ENCODE measurements at places on chromosomes 6 and 20.
A peak's percentile ranks its signal among the peaks of the same experiment; 100 is the strongest.

DNA sequence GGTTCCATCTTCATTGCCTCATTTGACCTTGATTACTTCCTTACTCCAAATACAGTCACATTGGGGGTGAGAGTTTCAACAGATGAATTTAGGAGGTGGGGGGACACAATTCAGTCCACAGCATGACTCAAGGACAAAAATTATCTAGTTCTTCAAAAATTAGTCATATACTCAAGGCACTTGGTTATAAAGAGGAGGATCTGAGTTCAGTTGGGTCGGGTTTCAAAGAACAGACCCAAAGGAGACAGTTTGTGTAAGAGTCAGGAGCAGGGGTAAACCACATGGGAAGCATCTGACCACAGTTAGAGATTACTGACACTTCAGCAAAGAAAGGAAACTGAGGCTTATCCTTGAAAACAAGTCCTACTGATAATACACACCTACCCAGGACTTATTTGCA, 138.0 kb downstream of the TBC1D7 start:
- no peak for DNase-seq

DNA sequence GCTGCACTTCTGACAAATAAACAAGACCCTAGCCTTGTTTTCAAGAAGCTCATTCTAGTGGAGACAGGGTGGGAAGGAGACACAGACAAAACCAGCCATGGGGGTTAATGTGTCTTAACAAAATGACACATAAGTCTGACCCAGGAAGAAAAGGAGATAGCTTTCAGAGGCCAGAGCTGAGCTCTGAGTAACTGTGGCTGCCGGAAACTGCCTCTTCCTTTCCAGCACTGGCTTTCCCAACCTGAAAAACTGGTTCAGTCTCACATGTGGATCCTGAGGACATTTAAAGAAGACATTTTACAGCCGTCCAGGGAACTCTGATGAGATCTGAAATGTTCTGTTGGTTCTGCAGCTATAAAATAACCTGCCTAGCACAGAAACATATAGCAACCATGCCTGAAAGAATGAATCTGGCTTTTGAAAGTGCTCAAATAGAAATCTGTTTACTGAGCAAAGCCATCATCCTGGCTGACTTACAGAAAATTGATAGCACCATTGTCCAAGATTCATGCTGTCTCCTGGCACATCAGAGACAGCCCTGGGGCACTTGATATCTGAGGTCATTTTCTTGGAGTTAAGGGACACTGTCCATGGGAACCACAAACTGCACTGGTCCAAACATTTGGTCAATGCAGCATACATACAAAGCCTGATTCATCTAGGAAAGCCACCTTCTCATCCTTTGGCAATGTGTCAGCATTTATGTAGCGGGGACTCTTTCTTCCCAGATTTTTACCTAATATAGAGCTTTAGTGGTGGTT, 83.2 kb upstream of the PAX1 start:
- DNase-seq, result no peak

DNA sequence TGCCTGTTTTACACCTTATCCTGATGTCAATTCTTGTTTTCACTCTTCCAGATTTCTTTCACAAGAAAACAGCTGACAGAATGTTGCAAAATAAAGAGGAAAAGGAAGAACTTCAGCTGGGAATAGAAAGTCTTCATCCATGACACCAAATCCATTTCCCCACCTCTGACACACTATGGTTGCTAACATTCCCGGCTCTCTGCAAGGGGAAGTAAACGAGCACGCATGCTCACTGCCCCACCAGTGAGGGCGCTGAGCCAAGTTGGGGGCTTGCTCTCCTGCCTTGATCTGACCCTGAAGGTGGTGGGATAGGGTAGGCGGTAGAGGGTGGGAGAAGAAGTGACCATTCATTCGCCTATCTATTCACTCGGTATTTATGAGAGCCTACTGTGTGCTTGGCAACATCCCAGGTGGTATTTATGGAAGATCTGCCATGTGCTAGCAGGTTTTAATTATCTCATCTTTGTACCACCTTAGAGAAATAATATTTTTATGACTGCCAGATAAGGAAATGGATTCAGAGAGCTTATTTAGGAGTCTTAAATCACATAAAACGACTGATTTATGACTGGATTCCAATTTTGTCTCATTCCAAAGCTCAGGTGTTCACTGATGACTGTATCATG, 206.2 kb downstream of the FOXC1 start:
- no peak for DNase-seq

DNA sequence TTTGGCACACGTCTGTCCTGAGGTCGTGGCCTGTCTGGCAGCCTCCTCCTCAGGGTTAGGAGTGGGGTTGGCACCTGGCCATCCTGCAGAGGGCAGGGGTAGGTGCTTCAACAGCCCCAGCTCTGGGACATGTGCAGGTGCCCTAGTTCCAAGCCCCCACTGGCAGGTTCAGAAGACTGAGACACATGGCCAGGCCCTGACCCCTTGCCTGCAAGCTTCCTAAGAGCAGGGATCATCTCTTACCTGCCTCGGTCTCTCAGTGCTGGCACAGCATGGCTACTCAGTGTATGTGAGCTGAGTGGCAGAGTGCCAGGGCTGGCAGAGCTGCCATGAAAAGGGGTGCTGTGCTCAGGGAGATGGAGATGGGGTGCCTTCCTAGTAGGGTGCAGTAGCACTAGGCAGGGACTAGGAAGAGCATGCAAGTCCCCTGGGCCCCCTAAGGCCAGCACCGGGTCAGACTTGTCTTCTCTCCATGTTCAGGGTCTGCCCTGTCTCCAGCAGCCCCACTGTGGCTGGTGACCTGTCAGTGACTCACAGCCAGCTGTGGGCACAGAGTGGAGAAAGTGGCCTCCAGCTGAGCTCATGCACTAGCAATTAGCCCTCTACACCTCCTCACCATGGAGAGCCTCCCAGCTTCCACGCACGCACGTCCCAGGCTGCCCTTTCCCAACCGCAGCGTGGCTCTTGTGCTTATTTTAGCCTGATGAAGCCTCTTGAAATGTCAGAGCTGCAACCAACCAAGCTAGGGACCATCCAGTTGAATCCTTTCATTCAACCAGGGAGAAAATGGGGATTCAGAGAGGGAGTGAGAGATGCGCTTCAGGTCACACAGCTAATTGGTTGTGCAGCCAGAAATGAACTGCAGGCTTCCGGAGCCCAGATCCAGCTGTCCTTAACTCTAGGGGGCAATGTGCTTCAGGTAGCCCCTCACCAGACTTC, 116.6 kb downstream of the MRPL14 start:
- DNase-seq, result no peak

DNA sequence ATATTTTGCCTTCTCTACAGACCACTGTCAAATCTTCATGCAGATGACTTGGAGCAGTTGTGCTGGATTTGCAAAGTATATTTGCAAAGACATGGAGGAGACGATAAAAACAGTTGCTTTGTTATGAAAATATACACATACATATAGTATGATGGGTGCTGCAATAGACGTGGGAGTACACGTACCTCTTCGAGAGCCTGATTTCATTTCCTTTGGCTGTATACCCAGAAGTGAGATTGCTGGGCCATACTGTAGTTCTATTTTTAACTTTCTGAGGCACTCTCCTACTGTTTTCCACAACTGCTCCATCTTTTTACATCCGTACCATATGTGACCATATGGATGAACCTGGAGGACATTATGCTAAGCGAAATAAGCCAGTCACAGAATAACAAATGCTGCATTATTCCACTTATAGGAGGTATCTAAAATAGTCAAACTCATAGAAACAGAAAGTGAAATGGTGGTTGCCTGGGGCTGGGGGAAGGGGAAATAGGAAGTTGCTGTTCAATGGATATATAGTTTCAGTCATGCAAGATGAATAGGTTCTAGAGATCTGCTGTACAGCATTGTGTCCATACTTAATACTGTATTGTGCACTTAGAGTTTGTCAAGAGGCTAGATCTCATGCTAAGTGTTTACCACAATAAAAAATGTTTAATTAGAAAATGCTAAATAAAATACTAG, 223.8 kb downstream of the HAO1 start:
- no peak for DNase-seq

DNA sequence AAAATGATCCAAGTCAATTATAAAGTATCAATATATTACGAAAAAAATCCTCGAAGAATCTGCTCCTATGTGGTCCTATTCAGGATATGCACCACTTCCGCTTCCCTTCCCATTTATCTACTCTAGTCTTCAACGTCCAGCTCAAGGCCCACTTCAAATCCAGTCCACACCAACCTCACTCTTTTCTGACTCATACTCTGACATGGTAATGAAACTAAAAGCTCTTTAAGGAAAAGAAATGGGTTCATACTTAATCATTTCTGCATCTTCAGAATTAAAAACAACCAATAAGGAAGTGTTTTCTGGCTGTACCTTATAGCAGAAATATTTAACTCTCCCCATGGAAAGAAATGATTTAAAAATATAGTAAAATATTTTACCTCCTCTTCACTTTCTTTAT, 15.1 kb downstream of the DEK start:
- no peak for DNase-seq

- DNase-seq, result peak; percentile 88
These were observed 605 bp upstream of the PPP1R16B start for GRCh38 chr20:38804682-38805501.

- DNase-seq, result no peak
These were observed 211.4 kb upstream of the ECI2 start for GRCh38 chr6:4346659-4347333.

DNA sequence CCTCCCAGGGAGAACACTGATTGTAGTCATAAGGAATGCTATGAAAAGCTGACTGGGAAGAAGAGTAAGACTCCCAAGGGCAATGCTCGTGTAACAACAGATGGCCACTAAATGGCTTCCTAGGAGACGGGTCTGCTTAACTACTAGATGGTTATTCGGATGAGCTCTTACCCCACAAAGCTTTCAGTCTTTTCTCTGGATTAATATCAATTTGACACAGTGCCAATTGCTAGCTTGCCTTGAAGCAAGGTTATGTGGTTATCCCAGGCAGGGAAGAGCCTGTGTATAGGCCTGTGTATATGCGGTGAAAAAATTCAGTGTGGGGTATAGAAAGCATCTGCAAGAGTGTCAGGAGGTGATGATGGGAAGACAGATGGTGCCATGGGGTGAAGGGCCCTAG, 86.4 kb upstream of the NOX3 start:
- DNase-seq, result no peak

DNA sequence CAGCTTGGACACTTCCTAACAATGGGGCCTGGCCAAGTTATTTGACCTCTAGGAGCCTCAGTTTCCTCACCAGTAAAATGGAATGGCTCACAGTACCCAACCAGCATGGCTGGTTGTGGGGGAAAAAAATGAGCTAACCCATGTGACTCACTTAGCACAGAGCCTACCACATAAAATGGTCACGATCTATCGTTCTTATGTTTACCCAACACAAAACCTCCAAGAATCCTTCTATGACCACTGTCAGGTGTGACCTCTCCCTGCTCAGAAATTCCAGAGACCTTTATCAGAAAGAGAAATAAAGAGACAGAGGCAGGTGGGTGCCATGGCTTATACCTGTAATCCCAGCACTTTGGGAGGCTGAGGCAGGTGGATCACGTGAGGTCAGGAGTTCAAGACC, 39.4 kb downstream of the BPIFB1 start:
- no peak for DNase-seq

- DNase-seq, result no peak
These were observed 28.4 kb downstream of the TP53INP2 start for GRCh38 chr20:34732523-34732922.

DNA sequence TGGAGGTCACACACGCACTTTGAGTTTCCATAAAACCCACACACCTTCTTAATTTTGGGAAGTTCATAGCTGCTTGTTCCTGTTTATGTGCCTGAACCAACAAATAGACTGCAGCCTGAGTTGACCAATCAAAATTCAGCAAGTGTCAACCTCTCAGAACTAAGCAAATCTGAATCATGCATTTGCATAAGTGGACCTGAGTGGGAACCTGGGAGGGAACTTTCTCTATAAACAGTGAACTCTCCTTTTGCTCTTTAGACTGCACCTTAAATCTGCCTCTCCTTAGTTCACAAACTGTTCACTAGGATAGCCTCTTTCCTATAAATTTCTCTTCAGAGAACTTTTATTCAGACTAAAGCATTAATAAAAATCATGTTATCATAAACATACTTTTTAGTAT, 37.9 kb downstream of the SLC17A1 start:
- no peak for DNase-seq

DNA sequence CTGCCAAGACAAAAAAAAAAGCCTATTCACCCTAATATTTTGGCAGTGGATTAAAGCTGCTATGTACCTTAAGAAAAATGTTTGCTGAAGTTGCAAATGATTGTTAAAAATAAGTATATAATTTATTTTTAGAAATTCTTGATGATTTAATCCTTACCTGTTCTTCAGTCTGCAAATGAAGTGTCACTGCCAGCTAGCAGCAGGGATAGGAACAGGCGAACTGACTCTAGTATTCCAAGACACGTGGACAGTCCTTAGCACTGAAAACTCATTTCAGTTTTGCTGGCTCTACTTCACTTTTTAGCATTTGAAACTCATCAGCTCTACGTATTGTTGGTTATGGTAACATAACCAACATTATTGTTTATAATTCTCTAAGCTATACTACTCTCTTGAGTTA, 204.4 kb upstream of the ID4 start:
- no peak for DNase-seq

- DNase-seq, result no peak
These were observed 8.6 kb upstream of the CLIC5 start for GRCh38 chr6:46024124-46024769.

- no peak for DNase-seq
These were observed 334.9 kb downstream of the RFPL4B start for GRCh38 chr6:112682071-112682470.

GRCh38 chr6:70790483-70791224, 123.0 kb downstream of the SMAP1 start:
- DNase-seq, result no peak

- DNase-seq, result peak; percentile 10
These were observed 51.9 kb downstream of the GCLC start for GRCh38 chr6:53492860-53493634.

GRCh38 chr20:62629864-62630470, 12.3 kb upstream of the SLCO4A1 start:
- DNase-seq, result no peak
